Activated T-cell treated with anti-CD3 and anti-CD28 coated beads, Interleukin-2, amount 50 U/mL, for 1 hour (primary cell): ENCODE measurements at places on chromosomes 12 and 14.

- no peak for DNase-seq
These were observed 11.2 kb downstream of the RHOF start for GRCh38 chr12:121781998-121782979.

GRCh38 chr12:78703820-78704525 lies 160.6 kb upstream of the SYT1 start:
- DNase-seq: no peak

DNA sequence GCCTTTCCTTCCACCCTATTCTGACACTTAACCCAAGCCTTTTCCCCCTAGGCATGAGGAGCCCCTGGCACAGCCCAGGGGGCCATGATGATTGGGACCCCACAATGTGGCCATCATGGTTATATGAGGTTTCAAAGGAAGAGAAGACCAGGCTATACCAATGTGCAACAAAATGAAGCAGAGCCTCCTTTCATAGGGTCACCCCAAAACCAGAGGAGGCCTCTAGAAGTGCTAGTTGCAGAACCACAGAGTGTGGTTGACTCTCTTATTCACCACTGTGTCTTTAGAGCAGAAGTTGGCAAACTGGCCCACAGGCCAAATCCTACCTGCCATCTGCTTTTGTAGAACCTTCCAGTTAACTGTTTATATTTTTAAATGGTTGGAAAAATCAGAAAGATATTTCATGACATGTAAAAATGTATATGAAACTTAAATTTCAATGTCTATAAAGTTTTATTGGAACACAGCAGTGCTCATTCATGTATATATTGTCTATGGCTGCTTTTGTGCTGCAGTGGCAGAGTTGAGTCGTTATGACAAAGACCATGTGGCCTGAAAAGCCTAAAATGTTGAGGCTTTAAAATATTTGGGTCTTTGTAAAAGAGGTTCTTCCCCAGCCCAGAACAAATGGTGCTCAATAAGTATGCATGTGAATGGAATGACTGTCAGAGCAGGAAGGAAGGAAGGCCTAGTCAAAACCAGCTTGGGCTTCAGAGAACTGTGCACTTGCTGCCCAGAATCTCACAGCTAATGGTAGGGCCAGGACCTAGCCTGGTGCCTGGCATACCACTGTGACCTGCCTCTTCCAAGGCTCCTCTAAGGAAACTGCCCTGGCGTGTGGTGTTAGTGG lies 49.2 kb downstream of the SUSD6 start:
- DNase-seq: no peak

GRCh38 chr12:6852651-6853354 lies 853 bp downstream of the USP5 start:
- DNase-seq: peak; percentile 60

DNA sequence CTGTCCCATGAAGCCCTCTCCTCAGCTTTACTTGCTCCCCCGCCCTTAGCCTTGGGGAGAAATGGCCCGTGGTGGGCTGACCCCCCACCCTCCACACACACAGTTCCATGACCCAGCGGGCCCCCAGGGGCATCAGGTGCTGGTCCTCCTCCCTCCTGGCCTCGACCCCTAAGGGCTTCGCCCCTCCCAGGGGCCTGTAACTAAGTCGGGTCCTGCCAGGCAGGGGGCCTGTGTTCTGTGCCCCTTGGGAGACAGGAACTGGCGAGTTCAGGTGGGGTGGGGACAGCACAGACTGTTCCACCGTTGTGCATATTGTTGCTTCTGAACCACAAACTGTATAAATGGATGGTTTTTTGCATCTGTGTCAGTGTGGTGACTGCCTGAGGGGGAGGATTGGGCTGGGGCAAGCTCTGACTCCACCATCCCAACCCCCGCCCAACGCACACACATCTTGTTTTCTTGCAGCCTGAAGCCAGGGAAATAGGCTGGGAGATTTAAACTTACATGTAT lies 8.8 kb downstream of the TAMALIN start:
- no peak for DNase-seq

- no peak for DNase-seq
These were observed 114.4 kb upstream of the CNTN1 start for GRCh38 chr12:40577834-40578233.

DNA sequence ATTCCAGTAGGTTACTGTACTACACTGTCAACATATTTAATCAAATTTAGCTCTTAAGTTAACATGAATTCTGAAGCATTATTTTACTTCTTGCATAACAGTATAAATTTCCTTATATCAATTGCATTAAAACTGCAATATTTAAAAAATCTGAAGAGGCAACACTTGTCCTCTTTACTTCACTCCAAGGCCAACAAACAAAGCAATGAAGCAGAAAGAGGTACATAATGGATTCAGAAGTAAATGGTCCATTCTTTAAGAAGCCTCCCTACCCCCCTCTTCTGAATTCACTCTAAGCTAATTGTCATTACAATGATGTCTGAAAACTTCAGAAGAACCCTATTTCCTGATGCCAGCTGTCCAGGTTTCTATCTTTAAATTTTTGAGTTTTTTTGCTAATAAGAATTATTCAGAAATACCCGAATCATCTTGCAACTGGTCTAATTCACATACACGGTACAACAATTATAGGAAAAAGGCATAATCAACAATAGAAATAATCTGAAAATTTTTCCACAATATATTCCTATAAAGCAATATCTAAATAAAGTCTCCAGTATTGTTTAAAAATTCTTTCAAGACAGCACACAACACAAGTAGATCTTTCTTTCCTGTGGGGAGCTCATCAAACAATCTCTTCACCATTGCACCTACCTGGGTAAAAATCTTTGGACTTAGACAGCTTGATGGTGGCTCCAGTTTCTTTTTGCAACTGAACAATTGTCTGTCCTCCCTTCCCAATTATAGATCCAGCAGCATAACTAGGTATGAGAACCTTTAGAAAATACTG lies 2.9 kb downstream of the NOVA1 start:
- no peak for DNase-seq

GRCh38 chr12:62771828-62772227 lies 163.1 kb downstream of the PPM1H start:
- no peak for DNase-seq

- no peak for DNase-seq
These were observed 38.8 kb upstream of the TDRD9 start for GRCh38 chr14:103889313-103890051.

DNA sequence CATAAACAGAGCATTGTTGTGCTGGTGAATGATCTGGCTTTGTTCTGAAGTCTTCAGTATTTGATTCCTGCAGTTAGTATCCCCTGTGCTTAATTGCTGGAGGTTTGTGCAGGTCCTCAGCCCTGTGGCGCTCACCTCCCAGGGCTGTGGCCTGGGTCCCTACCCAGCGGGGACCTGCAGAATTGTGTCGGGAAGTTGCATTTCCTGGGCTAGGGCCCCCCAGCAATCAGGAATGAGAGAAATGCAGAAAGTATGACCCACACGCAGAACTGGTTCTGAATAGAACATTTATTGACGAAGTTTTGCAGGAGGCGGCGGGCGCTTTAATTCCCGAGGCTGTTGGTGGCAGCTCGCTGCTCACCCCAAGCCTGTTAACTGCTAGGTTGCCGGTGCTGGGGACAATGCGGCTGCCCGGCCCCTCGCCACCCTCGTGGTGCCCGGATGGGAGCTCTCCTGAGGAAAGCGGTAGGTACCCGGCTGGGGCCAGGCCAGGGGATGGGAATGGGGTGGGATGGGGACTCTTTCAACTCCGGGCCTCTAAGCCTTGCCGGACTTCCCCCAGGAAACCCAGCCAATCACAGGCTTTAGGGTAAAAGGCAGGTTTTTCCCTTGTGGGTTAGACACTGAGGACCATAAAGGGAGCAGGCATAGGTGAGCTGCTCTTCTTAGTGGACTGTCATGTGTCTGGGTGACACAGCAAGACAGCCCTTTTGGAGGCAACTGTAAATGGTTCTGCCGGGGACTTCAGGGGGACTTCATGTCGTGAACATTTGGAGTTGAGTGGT lies 11.6 kb downstream of the PLEKHG3 start:
- DNase-seq: no peak

DNA sequence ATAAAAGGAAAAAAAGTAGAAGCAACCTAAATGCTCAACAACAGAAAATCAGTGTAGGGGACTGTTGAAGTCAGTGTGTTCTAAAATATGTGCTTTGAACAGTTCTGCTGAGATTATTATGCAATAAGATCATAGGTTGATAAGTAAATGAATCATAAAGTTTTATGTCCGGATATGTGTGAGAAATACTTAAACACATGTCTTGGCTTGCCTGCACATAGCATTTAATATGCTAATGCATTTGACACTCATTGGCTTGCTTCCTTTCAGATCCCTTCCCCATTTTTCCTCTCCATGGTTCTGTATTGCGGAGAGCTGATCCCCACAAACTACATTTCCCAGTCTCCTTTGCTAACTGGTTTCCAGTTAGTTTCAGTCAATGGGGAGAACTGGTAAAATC lies 573.8 kb upstream of the TBX3 start:
- DNase-seq: no peak

DNA sequence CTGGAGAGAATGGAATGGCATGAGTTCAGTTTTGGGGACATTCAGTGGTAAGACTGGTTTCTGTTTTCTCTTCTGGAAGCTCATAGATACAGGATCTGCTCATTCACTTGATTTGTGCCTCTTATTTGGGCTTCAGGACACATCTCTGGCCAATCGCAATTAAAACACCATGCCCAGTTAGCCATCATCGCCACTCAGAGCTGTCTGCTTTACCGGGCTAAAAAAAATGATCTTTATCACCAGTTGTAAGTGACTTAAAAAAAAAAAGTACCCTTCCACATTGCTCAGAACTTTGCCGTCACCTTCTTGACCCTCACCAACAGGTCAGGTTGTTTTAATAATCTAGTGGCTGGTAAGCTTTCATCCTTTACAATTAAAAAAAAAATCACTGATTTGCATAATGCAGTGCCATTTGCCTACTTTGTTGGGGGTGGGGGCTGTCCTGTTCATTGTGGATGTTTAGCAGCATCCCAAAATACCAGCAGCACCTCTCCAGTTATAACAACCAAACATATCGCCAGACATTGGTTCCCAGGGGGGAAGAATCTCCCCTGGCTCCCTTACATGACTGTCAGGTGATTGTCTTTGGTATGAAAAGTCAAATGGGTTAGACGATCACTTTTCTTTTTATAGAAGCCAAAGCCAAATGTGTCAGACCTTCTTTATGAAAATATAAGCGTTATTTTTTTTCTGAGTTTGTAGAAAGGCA lies 150.1 kb downstream of the PRKCH start:
- no peak for DNase-seq

GRCh38 chr12:130131025-130131424 lies 31.2 kb upstream of the FZD10 start:
- no peak for DNase-seq
